T-helper 2 cell (primary cell): ENCODE measurements at places on chromosomes 13 and 19.
A peak's percentile ranks its signal among the peaks of the same experiment; 100 is the strongest.

DNA sequence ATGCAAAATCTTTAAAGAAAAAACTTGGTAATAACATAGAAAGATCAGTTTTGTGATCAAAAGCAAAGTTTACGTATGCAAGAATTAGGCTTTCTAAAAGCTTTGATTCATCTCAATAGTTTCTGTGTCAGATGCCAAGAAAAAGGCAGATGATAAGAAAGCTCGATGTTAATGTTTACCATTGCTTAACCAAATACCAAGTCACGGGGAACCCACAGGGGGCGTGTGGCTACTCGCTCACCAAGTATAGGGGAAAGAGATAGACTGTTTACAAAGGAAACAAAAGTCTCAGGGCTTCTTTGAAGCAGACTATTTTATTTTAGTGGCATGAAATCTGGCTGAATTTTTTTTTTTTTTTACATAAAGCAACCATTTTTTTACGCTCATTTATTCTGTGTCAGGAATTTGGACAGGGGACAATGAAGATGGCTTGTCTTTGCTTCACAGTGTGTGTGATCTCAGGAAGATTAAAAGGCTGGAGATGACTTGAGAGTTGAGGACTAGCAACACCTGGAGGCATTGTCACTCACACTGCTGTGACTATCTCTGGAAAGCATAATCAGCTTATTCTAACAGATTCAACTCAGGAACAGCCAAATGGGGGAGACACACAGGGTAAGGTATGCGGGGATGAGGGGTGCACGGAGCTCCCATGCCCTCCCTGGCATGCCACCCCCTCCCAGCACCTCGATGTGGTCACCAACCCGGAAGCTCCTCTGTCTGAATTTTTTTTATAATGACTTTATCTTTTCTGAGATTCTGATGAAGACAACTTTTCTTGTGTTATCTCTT is 24.9 kb downstream of the RCBTB1 start:
- no peak for DNase-seq

DNA sequence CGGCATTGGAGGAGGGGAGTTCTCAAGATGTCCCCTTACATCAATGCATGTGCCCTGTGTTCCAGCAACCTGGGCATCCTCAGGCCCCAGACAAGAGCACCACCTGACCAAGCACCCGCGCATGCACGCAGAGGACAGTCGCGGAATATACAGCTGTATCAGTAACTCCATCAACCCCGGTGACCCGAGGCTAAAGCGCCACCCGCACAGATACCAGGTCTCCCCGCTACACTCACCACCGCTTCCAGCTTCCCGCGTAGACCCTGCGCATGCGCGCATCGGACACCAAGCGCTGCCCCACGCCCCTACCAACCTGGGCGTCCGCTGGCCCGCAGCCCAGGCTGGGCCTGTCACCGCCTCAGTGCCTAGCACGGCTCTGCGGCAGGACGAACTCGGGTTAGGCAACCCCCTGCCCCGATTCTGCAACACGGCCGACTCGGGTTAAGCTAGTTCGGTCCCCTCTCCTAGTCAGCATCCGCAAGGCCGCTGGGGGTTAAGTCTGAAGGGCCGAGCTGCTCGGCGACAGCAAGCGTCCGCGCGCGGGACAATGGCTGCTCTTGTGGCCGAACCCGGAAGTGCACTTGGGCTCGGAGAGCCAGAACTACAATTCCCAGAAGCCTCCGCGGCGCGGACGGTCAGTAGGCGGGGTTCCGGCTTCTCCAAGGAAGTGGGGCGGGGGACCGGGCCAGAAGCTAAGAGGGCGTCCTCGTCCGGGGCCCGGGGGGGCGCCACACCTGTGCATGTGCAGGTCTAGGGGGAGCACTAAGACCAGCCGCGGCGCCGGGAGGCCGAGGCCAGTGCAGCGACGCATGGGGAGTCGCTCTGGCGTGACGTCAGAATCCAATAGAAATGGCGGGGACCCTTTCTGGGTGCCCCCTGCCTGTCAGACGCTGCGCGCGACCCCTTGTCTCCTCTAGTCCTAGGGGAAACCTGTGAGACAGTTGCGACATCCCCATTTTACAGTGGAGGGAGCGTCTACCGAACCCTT is at the start of gene ZNF180:
TSS of gene ZNF180 (minus strand) at position 561 of the 988 bp plus-strand sequence. CDS start 3,188 bp downstream, outside the sequence.
- peak; percentile 92 for DNase-seq

DNA sequence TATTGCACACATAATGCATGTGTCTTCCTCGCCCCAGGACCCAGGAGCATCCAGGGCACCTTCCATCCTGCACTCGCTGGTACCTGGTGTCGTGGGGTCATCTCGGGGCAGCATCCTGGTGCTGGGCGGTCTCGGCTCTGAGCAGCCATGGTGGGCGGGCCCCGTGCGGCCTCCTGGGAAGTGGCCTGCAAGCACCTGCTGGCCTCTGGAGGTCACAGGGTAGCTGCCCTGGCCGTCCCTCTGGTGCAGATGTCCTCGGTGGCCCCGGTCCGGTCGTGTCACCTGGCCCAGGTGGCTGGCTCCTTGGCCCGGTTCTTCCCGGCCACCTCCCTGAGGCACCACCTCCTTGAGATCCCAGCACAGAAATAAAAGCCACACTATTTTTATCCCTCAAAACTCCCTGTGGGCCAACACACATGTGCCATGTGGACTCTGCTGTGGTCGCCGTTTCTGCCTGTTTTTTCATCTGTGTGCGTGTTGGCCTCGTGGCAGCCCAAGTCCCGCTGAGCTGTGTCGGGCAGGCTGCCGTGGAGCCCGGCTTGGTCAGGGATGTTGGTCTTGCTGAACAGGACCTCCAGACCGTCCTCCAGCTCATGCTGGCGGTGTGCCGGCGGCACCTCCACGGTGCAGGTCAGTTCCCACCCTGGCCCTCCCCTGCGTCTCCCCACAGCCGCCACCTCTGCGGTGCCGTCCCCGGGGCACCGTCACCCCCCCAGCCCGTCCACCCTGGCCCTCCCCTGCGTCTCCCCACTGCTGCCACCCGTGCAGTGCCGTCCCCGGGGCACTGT is 5.0 kb upstream of the GZMM start:
- DNase-seq: no peak

GRCh38 chr19:54905803-54906511 is at the start of gene NCR1:
Gene NCR1, plus strand, starts transcription at chr19:54906148. Its CDS starts 40 bp downstream, at chr19:54906188.
- peak; percentile 4 for DNase-seq

DNA sequence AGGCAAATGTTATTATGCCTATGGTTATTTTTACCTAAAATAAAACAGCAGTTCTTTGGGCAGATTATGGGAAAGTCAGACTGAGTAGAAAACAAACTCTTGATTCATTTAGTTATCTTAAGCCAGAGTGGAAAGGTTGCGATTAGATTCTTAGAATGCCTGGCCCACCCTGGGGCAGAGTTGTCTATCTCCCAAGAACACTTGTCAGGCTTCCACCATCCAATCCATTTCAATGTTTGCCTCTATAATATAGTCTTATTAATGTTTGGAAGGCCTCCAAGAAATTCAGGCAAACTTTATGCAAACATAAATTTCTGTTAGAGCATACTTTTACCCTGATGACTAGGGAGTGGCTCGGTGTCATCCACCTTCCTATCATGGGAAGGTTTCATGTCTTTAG is 207.0 kb downstream of the SLITRK6 start:
- no peak for DNase-seq

GRCh38 chr13:51298812-51299211 is 40.7 kb upstream of the SERPINE3 start:
- DNase-seq: no peak

DNA sequence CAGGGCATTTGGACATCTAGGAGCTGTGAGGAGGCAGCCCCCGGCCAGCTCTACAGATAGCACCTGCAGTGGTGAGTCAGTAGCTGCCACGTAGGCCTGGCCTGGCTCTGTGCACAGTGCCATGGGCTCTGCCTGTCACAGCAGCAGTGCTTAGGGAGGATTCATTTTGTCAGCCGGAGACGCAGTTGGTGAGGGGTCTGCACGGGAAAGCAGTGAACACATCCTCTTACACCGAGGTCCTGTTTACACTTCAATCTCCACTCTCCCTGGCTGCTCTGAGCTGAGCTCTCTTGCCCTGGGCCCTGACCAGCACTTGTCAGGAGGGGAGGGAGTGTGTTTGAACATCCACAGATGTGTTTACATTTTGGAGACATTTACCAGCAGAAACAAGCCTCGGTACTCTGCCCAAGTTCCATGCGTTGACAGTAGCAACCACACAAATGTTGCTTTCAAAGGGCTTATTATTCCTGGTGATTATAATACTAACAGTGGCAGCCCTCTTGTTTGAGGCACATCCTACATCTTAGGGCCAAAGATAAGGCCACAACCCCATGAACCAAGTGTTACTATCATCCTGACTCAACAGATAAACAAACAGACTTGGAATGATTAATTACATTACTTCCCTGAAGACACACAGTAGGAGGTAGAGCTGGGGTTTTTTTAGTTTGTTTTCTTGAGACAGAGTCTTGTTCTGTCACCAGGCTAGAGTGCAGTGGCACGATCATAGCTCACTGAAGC is 148.9 kb downstream of the USP12 start:
- no peak for DNase-seq

DNA sequence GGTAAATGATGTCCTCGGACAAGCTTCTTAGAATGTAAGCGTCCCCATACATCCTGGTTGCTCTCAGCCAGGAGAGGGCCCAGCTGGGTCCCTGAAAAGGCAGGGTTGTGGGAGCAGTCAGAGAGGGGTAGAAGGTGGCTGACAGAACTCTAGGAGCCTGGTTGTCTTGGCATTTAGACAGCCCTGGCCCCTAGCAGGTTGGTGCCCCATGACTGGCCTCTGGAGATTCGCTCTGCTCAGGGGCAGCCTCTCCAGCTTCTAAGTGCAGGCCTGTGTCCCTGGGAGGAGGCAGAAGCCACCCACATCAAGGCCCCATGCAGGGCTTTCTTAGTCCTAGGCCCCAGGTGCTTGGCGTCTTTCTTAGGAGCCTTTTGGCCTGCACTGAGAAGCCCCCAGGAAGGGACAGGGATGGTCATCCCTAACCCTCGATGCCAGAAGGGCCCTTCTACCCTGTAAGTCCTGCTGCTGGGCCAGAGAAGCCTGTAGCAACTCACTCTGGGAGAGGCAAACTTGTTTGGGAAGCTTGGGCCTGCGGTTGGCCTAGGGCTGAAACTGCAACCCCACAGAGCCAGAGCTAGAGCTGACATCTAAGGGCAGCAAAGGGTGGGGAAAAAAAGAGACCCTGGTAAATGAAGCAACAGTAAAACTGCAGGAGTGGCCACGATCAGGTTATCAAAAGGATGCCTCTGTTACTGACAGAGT is 2.8 kb upstream of the CDX2 start:
- no peak for DNase-seq

DNA sequence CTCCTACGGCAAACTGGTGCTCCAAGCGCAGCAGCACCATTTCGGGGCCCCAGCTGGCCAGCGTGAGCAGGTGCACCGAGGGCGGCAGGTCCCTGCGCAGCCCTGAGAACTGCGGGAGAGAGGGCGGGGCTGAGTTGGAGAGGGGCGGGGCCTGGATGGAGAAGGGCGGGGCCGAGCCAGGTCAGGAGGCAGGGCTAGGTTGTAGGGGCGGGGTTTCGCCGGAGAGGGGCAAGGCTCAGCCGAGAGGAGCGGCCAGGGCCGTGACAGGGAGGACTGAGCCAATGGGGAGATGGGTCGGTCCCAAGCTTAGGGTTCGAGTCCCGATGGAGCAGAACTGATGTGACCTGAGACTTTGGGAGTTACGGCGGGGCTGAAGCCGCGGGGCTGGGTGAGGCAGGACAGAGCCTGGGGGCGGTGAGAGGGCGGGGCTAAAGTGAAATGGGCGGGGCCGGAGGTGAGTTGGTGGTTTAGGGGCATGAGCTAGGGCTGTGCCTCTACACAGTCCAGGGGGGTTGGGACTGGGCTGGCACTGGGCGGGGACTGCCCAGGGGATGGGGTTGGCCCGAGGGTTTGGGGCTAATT is 19.0 kb downstream of the MAN2B1 start:
- DNase-seq: no peak

DNA sequence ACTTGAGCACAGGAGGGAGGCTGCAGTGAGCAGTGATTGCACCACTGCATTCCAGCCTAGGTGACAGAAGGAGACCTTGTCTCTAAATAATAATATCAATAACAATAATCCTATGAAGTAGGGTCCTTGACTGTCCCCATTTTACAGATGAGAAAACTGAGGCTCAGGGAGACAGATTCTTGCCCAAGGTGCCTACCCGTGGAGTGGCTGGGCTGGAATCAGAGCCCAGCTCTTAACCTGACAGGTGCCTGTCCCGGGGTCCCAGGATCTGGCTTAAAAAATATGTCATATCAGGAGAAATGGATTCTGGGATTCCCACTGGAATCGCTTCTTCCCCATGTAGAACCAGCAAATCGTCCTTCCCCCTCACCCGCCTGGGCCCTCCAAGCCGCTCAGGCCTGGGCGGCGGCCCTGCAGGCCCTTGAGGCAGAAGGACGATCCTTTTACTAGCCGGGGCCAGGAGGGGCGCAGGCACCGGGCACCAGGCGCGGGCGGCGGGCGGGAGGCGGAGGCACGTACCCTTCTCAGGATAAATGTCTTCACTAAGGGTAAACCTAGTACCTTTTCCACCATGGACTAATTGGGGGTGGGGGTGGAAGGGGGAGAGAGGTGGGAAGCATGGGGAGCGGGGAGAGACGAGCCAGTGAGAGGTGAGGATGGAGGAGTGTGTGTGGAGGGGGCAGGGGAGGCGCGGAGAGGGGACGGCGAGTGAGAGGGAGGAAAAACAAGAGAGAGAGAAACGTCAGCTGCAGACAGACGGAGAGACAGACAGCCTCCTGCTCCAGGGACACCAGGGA is 60.6 kb downstream of the COLGALT1 start:
- no peak for DNase-seq

DNA sequence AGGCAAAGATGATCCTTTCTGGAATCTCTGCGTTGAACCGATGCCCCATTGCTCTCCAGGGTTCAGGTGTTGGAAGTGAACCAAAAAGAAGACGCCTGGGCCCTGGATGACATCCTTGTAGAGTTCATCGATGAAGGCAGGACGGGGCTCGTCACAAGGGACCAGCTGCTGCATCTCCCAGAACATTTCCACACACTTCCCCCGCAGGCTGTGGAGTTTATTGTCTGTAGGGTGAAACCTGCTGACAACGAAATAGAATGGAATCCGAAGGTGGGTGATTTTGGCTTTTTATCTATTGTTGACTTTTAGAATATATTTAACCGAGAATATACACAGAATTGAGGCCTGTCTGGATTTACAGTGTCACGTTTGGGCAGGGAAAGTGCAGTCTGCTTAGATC is 58.4 kb downstream of the SLC7A9 start:
- no peak for DNase-seq

GRCh38 chr13:72368031-72368430 is 359.4 kb downstream of the MZT1 start:
- no peak for DNase-seq

- DNase-seq: peak; percentile 68
Measured at GRCh38 chr19:46016426-46017094, 6.3 kb downstream of the PGLYRP1 start.

- DNase-seq: no peak
Measured at GRCh38 chr13:22195726-22196125, 524.9 kb downstream of the FGF9 start.

DNA sequence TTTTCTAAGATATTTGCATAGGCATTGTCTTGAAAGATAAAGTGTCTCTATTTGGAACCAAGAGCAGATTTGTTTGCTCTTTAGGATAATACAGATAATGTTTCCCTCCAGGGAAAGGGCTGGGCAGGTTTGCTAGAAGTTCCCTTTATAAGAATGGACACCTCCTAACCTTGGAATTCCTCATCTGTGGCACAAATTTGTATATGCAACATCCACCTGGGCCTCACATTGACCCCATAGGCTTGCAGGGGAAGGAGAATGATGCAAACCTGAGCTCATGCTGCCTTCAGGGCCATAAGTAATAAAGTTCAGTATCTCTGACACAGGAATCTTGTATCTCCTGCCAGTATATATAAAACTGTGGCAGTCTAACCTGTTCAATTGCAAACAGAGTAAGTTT is 508.4 kb upstream of the MIR17HG start:
- no peak for DNase-seq

- peak; percentile 27 for DNase-seq
Measured at GRCh38 chr19:5974721-5975387, 3.1 kb downstream of the RANBP3 start.

- DNase-seq: no peak
Measured at GRCh38 chr19:6224308-6224675, 55.5 kb downstream of the MLLT1 start.
